ENCODE measurements at places on chromosomes 1 and 21.

DNA sequence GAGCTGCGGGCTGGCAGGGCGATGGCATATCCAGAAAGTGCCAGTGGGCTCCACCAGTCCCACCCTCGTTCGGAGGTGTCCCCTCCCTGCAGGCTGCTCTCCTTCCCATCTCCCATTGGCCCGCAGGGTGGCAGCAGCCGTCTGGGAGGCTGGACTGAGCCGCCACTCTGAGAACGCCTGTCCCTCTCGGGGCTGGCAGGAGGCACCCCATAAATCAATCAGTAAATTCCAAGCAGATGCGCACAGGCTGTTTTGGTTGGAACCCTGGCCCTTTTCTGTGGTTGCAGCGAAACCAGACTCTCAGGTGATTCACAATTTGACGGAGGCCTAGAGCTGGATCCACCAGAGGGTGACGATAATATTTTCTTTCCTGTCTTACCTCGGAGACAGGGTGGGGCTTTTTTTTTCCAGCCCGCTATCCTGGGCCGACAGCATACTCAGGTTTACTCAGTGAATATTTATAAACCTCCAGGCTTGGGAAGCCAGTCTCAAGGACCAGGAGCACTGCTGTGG, 99.7 kb downstream of the GLIS1 start:
- DNase-seq = no peak

DNA sequence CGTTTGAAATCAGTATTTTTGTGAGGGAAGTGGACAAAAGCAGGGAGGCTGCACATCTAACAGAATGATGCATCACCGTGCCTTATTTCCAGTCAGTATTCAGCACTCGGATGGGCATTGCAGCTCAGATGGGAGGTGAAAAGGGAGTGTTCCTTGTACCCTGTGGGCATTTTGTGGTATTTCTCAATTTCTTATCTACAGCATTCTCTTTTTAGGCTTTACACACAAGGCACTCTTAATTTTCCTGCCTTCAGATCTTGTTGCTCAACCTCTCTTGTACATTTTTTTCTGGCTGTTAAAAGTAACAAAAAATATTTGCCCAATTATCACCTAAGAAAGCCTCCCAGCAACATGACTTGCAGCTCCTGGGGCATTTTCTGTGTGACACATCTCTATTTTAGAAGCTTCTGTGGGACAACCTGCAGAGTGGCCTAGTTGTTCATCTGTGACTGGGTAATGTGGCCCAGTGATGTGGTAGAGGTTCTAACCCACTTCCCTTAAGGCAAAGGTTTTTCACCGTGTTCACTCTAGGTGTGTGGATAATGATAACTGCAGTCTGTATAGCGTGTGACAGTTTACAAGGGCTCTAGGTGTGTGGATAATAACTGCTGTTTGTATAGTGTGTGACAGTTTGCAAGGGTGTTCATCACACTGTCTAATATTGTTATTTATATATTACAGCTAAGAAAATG, 257.2 kb downstream of the PTGER3 start:
- DNase-seq = no peak

GRCh38 chr1:109255097-109255651, 5.8 kb downstream of the CELSR2 start:
- DNase-seq = no peak

- DNase-seq = no peak
These were observed 381.1 kb upstream of the PKN2 start for GRCh38 chr1:88302843-88303486.
